ENCODE measurements at places on chromosomes 1 and 21.

- DNase-seq: no peak
These were observed 121.4 kb upstream of the GORAB start for GRCh38 chr1:170410401-170411166.

- DNase-seq: no peak
These were observed 9.2 kb downstream of the PRKAA2 start for GRCh38 chr1:56654126-56654923.

DNA sequence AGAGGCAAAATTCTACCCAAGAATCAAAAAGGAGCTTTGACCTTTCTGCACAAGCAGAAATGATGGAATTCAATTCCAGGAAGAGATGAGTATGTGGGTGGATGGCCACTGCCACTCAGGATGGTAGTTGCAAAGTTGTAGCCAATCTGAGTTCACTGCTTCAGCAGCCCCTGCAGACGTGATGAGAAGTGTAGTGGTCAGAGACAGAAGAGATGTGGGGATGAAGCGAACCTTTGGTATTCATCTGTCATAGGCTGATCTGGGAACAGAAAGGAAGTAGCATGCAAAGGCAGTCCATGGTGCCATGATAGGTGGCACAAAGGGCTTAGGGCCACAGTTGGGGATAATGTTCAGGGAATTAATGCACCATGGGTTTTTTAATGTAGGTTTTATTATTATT lies 81.1 kb upstream of the PGBD5 start:
- no peak for DNase-seq

DNA sequence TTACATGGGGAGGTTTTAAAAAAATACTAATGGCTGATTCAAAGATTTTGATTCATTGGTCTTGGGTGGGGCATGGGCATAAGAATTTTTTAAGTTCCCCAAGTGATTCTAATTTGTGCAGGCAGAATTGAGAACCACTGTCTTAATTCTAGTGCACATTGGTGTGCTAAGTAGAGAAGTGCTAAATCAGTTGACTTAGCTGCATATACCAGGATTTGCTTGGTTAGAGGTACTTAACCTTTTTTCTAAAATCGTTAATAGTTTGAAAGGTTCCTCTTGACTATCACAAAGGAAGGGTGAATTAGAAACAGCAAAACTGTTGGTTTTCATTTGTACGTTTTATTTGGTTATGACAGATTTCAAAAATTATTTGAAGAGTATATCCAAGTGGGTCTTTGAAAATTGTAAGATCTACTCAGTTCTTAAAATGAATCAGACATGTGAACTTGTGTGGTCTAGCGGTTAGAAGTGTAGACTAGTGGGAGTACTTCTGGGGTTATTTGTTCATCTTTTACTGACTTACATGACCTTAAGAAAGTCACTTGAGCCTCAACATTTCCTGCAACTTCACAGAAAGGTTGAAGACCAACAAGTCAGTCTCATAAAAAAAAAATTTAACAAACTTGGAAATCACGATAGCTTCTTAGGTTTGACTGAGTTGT lies 66.7 kb downstream of the RPAP2 start:
- DNase-seq: no peak

DNA sequence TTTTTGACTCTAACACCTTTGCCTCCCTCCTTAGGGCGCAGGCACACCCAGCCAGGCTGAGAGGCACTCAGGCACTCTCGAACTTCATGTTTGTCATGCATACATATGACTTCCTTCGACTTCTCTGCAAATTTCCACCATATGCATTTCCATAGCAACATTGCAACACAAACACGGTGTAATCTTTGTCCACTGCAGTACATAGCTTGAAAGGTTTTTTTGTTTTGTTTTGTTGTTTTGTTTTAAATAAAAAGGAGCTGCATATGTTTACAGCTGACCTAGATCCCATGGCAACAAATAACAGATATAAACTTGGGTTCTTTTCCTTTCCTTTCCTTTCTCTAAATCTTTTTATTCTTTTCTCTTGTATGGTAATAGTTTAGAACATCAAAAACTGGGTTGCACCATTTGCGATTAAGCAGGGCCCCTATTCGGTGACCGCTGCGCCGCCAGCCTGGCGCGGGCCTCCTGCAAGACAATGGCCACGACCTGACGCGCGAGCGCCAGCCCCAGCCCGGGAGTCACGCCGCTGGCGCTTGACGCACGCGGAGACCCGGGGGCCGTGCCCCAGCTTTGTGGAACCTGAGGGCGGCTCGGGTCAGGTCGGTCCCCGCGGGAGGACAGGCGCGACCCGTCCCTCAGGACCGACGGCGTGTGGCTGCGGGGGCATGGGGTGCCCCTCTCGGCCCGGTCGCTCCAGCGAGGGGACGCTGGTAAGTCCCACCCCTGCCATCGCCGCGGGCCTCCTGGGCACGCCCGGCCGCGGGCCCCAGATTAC lies 35.2 kb downstream of the CCN1 start:
- no peak for DNase-seq

- no peak for DNase-seq
These were observed 38.9 kb downstream of the DR1 start for GRCh38 chr1:93384656-93385055.
